ENCODE measurements at places on chromosomes 16 and 17.

DNA sequence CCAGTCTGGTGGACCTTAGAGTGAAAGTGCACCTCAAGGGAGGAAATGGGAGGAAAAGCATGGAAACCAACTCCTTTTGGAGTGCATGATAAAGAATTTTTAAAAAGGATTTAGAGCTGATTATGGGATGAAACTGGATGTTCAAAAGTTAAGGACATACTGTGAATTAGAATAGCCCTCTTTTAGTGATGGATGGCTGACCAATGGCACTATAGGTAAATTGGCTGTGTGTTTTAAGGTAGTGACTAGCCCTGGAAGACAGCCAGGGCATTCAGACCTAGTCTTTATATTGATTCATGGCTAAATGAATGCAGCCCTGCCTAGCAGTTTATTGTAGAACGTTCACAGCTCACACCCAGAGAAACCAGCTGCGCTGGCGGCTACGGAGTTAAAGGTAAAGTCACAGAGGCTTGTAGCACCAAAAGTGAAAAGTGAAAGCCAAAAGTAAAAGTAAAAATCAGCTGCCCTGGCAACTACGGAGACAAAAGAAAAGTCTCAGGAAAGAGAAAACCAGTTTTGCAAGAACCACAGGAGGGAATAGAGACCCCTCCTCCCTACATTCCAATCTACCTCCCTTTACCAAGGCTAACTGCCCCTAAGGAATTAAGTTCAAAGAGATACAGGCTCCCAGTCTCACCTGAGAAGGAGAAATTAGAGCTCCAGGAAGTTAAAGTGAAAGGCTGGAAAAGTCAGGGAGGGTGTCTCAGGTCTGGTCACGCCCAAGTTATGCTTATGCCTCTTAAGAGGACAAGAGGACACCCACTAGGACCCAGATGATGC is 21.8 kb downstream of the ACSM1 start:
- no peak for DNase-seq

DNA sequence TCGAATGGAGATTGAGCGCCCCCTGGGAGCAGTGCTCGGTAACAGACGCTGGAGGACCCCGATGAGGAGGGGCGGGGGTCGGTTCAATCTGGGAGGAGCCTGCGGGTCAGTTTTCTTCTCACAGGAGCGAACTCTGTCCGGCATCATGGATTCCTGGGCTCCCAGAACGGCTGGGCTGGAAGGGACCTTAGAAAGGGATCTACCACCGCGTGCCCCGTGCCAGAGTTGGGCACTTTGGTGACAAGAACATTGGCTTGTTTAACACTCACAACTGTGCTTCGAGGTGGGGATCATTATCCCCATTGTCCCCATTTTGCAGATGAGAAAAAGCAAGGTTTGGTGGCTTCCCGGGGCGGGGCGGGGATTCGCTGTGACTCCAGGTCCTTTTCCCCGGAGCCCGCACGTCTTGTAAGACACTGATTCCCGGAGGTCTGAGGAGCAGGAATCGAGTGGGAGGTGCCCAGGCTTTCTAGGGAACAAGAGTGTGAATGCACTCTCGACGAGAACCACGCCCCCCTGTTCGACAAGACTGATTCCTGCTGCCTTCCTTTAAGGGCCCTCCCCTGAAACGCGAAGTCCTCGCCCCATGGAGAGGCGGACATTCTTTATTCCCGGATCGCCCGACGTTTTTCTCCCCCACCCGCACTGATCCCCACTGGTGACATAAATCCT is 1.5 kb upstream of the FBXL19 start:
- peak; percentile 95 for DNase-seq

DNA sequence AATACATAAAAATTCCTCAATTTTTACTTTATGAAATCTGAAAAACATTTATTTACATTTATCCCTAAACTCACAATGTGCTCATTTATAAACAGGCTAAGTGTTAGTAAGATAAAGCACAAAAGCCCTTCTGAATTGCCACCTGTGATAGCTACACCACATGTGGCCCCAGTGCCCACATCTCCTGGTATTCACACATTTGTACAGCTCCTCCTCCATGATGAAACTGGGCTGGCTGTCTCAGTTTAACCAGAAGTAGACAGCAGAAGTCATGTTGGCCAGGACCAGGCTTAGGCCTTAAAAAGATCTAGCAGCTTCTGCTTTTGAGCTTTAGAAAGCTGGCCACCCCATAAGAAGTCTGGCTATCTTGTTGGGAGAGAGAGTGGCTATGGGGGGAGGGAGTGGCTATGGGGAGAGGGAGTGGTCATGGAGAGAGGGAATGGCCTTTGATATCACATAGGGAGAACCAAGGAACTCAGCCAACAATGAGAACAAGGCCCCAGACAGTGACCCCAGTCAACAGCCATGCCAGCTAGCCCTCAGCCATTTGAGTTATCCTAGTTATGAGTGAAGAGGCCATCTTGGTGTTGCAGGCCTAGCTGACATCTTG is 47.4 kb downstream of the CEP95 start:
- no peak for DNase-seq

DNA sequence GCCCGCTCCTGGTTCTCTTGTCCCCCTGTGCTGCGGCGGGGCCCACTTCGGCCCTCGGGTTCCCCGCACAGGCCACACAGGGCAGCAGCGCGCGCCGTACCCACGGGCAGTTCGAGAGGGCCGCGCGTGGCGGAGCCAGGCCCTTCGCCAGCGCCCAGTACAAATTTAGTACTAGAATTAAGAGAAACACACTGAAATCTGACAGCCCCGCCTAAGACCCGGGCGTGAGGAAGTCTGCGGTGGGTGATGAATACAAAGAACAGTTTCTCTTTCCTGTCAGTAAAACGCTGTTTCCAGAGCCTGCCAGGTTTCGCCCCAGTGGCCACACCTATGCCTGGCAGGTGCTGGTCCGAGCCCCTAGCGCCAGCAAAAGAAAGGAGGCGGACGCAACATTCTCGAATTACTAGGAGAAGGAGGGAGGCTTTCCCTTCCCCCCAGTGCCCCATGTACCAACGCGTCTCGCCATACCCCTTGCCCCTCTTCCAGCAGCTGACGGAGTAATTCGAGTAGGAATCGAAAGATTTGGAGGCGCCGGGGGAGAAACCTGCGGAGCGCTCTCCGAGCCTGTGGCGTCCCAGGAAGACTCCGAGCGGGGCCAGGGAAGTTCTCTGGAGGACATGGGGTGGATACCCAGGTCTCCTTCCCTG is 591 bp upstream of the SLFN5 start:
- DNase-seq, result peak; percentile 40

GRCh38 chr16:2584729-2585650 is 47.2 kb downstream of the PDPK1 start:
- no peak for DNase-seq

- DNase-seq, result no peak
These were observed 206.1 kb downstream of the CDH13 start for GRCh38 chr16:82832821-82833220.

DNA sequence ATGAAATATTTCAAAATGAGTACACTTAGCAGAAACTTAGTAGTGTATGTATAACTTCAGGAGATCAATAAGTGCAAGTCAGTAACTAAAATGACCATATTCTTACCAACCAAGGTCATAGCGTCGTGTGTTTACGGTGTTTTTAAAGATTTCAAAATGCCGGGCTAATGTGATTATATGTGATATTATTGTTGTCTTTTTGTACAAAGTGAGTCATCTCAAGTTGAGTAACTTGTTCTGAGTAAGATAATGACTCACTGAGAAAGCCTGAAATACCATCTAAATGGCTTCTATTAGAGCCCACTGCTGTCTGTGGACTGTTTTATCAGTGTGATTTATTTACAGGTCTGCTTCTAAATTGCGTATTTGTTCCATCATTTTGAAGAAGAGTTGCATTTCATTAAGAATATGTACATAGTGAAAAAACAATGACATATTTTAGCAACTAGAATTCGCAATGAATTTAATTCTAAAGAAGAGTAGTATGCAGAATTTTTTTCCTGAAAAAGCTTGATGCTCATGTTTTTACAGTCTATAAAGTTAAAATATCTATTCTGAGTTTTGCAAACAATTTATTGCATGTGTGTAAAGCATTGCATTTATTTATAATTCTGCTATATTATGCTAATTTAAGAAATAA is 12.7 kb downstream of the KRT12 start:
- DNase-seq, result no peak

- no peak for DNase-seq
These were observed 339.0 kb downstream of the CDH13 start for GRCh38 chr16:82965808-82966207.

DNA sequence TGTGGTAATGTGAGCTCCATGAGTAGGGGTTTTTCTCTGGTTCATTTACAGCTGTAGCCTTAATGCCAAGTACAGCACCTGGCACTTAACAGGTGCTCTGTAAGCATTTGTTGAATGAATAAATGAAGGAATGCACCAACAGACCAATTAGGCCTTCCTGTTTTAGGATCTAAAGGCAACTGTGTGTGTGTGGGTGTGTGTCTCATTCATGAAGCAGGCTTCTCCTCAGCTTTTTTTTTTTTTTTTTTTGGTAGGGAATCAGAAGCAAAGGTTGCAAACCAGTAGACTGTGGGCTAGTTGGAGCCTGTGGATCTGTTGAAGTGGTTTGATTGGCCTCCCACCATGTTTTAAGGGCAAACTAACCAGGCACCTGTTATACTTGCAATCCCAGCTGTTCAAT is 48.1 kb downstream of the HS3ST2 start:
- DNase-seq, result no peak

GRCh38 chr17:49497148-49498028 is 2.3 kb downstream of the NGFR start:
- peak; percentile 55 for DNase-seq

DNA sequence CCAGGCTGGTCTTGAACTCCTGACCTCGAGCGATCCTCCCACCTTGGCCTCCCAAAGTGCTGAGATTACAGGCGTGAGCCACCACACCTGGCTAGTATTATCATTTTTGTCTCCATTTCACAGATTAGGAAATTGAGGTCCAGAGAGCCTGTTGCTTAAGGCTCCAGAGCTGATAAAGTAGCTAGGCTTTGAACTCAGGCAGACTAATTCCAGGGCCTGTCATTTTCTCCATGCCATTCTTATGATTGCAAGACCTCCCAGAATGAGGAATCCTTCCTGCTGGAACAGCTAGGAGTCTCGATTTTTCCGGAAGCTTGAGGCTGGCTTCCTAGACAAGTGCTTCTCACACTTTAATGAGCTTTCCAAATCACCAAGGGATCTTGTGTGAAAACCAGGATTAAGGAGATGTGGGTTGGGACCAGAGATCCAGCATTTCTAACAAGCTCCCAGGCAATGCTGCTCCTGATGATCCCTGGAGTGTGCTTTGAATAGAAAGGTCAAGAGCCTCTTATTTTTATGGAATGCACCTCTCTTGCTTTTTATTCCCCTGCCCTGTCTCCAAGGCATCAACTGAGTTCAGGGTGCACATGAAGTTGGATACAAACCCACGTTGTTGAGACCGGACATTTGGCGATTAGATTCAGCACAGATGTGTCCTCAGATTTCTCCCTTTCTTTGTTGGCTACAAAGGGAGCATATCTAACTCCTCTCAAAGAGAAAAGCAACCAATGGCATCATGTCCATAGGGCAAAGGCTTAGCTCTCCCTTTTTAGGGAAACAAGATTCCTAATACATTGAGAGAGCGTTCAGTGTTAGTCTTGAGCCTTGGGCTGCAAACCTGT is 40.3 kb upstream of the FAM20A start:
- DNase-seq, result no peak

DNA sequence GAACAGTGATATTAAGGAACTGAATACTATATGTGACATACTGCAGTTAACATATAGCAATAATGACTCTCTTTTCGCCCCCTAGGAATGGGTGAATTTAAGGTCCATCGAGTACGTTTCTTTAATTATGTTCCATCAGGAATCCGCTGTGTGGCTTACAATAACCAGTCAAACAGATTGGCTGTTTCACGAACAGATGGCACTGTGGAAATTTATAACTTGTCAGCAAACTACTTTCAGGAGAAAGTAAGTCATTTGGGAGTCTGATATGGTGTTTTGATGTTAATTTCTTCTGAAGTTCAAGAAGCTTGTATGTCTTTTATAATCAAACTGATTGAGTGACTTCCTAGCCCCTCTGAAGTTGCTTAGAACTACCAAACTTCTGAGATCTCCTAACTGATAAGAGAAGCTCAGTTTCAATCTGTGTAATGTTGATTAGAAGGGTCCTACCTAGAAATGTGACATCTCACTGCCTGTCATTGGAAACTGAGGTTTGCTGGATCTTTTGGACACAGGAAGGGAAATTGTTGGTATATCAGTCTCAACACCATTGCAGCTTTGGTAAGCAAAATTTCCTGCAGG is 1.0 kb downstream of the UTP4 start:
- no peak for DNase-seq

- no peak for DNase-seq
These were observed 245.1 kb downstream of the SOX9 start for GRCh38 chr17:72365857-72366414.

GRCh38 chr16:84575914-84576313 is 42.0 kb downstream of the COTL1 start:
- DNase-seq, result no peak

- DNase-seq, result no peak
These were observed 183.1 kb downstream of the CYLD start for GRCh38 chr16:50924759-50925545.

- no peak for DNase-seq
These were observed 116.2 kb downstream of the AATF start for GRCh38 chr17:37064956-37065355.

GRCh38 chr17:70989280-70989679 is 819.9 kb downstream of the KCNJ2 start:
- no peak for DNase-seq

DNA sequence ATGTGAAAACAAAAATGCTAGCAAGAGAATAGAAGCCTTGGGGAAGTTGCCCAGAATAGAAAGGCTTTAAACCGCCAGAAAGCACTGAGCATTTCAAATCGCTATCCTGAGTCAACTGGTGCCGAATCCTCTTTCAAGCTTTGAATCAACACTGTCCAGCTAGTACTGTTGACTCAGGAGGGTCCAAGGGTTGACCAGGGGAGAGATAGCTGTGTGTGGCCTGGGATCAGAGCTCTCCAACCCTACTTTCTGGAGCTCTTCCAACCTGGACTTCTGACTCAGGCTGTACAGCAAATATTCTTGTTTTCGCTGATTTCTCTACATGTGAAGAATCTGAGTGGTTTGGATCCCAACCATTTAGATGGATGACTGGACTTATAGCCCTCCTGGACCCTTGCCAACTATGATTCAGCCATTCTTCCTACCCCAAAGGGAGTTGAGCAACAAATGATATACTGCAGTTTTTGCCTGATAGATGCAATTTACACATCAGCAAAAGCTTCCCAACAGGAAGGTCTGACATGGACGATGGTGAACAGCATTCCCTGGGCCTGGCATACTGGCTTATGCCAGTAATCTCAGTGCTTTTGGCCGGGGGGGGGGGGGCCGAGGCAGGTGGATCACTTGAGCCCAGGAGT is 154.0 kb upstream of the SDK2 start:
- DNase-seq, result no peak
